ENCODE measurements at places on chromosomes 1 and 21.

DNA sequence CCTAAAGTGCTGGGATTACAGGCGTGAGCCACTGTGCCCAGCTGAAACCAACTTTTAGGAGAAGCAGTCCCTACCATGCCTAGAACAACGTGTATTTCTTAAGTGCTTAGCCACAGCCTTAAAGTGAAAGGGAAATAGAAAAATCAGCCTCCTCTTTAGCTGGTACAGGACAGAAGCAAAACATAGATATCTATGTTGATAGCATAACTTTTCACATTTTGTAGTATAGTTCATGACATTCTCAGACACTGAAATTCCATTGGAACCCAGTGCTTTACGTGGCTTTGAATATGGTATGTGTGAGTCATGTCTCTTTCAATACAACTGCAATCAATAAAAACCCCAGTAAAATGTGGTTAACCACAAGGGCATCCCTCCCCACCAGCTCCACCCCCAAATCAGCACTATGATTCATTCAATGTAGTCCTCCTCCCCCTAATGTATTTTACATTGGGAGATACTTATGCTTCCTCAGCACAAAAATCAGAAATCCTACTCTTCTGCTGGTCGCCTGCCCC lies 32.1 kb downstream of the TGFB2 start:
- no peak for DNase-seq

DNA sequence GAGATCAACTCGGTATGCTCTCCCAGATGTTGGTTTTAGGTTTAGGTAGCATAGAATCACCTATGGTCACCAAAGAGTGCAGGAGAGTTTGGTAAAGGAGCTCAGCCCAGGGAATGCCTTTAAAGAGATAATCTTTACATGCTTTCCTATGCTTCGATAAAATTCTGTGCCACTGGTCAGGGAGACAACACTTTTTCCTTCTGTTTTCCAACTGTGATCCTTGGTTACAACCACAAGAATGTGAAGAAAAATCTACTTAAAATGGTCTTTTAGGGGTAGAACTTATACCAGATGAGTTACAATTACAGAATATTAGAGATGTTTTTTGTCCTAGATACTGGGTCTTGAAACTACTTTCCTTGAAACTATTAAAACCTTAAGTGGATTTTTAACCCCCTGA lies 895.6 kb downstream of the TTLL7 start:
- DNase-seq, result no peak

- DNase-seq, result no peak
Measured at GRCh38 chr1:1479547-1480487, 8.3 kb downstream of the ATAD3B start.

GRCh38 chr1:104807590-104807989 lies 1057.9 kb downstream of the AMY1C start:
- no peak for DNase-seq

GRCh38 chr1:58293388-58293787 lies 253.1 kb downstream of the OMA1 start:
- DNase-seq, result no peak

DNA sequence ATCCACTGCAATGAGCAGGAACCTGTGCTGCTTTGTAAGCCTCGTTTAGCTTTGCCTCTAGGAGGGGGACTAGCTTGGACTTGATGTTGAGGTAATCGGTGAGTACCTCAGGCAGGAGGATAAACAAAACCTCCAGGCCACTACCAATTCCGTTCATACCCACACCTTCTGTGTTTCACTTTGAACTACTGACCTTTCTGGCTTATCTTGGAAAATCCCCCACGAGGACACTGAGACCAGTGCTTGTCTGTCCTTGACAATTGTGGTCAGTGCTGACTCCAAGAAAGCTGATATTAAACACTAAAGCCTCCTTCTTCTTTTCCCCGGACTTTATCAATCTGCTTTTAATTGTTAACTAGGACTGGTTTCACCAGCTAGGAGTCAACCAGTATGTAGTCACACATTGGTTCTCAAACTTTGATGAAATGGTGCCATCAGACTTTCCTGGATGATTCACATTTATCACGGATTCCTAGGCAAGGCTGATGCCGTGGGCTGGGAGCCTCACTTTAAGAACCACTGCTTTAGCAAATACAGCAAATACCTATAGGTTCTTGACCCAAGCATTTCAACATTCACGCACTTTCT lies 52.7 kb downstream of the TGFB2 start:
- DNase-seq, result no peak

DNA sequence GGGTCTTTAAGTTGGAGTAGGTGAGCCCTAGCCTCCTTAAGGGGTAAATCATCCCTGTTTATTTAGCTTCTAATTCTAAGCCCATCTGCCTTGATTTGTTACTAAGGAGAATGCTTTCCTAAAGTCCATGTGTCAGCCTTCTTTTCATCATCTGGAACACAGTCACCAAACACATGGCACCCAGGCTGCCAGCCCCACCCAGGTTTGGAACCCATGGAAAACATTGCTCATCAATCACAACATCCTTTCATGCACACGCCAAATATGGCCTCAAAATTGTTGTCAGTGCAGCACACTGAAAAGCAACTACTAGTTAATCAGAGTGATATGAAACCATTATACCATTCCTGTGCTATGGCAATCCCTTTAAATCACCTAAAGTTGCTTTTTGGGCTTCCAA lies 386.7 kb upstream of the ESRRG start:
- DNase-seq, result no peak

DNA sequence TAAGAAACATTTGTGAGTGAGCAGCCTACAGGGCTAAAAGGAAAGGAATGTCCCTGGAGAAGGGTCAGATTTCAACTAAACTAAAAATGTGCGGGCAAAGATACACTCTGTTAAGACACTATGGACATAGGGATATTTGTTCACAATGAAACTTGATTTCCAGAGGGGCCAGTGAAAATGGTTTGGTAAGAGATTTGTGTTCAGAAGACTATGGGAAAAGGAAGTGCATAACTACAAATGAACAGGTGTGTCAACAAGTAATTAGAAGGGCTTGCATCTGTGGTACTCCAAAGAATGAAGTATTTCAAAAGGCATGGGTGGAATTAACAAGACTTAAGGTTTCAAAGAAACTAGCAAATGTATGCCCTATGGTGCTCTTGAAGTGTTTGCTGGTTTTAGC lies 60.4 kb downstream of the NME7 start:
- no peak for DNase-seq

- DNase-seq, result no peak
Measured at GRCh38 chr1:219039682-219040154, 134.0 kb upstream of the LYPLAL1 start.

DNA sequence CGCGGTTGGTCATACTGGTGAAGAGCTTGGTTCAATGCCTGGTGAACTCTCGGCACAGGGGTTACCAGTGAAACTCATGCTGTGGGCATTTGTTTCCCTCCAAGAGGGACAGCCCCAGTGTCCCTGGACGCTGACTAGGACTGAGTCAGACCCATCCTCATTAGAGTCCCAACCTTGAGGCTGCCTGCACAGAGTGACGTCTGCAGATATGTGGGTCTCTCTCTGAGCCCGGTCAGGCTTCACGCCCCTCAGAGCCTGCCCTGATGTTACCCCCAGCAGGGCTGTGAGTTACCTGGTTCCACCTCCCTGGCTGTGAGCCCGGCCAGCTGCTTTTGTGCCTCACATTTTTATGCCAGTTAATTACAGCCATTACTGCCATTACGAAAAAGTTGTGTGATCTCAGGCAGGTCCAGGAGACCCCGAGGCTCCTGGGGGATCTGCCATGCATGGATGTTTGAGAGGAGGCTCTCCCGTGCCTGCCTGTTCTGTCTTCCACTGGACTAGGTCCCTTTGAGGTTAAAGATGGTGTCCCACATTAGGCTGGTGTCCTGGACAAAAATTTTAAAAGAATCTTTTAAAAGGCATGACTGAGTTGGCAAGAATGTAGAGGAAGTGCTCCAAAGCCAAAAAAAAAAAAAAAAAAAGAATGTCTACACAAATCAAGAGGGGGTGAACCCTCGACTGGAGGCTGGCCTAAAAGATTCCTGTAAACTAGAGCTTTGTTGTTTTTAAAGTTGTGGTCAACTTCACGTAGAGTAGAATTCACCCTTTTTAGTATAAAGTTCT lies 36.6 kb upstream of the PADI1 start:
- no peak for DNase-seq

DNA sequence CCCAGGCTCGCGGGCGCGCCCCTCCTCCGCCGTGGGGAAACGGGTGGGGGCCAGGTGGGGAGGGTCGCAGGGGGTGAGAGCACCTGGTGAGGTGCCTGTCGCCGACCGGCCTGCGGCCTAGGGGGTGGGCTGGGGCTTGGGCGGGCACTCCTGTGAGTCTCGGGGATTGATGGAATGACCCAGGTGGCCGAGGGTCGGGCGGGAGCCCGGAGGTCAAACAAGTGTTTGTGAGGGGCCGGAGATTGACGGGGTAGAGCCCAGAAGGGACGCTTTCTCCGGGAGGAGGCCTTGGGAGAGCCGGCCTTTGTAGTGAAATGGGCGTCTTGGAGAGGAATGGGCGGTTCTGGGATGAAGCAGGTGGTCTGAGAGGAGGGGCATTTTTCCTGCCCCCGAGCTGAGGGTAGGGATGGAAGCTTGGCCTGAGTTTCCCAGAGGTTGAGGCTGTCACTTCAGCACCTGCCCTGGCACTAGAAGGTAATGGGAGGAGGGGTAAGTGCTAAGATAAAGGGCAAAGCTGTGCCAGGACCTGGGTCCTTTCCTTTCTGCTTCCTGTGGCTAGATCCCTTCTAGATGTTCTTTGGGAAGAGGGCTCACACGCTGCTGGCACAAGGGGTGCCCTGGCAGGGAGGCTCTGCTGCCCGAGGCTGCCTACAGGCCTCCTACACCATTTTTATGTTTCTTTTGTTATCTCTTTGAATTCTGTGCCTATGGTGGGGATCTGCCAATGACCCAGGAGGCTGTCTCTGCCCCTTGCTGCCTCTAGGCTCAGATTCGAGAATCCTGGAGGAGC lies 56.1 kb downstream of the NDUFS5 start:
- DNase-seq, result no peak

DNA sequence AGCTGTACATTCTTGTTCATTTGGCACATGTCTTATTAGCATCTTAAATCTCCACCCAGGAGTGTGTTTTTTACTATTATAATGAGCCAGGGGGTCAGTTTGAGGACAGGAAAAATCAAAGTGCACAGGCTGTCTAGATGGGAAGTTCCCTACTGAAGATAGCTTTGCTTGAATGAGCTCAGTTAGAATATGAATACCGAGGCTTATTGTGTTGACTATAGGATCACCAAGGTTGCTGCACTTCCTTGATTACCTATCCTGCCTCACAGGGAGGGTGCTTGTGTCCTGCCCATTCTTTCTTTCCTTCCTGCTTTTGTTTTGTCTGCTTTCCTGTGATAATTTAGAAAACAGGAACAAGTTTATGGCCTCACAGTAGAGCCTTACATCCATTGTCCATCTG lies 16.3 kb downstream of the PHGDH start:
- no peak for DNase-seq

GRCh38 chr1:16248603-16249516 lies 11.9 kb upstream of the CPLANE2 start:
- DNase-seq, result peak; percentile 76

DNA sequence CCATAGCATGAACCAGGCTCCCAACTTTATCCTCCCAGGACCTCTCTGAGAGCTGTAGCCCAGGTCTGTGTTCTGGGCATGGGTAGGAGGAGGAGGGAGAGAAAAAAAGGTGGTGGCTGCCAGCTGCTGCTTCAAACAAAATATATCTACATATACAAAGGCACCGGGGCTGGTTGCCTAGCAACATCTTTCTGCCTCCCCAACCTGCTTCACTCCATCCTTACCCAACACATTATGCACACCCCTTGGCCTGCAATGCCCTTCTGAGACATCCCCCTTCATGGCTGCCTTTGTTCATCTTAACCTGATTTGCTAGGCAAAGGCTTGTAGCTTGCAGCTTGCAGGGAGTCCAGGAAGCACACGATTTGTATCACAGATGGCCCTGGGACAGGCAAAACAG lies 27.2 kb upstream of the ATP1A1 start:
- no peak for DNase-seq

DNA sequence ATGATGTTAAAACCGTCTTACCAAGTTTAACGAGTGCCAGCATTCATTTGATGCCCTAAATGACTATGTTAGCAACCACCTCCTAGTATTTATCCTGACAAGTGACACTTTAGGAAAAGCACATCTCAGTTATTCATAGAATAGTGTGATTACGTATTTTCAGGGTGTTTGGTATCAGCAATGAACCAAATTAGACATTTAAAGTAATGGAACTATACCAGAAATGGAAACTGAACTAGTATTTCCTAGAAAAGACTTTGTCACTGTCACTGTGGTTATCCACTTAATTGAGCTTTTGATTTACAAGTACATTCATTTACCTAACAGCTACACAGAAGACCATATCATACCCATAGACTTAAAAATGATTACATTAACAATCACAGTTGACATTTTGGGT lies 3.6 kb upstream of the IL12RB2 start:
- no peak for DNase-seq

- no peak for DNase-seq
Measured at GRCh38 chr21:35142036-35142815, 93.1 kb upstream of the RUNX1 start.

- no peak for DNase-seq
Measured at GRCh38 chr1:204113896-204114295, 37.9 kb downstream of the ETNK2 start.

DNA sequence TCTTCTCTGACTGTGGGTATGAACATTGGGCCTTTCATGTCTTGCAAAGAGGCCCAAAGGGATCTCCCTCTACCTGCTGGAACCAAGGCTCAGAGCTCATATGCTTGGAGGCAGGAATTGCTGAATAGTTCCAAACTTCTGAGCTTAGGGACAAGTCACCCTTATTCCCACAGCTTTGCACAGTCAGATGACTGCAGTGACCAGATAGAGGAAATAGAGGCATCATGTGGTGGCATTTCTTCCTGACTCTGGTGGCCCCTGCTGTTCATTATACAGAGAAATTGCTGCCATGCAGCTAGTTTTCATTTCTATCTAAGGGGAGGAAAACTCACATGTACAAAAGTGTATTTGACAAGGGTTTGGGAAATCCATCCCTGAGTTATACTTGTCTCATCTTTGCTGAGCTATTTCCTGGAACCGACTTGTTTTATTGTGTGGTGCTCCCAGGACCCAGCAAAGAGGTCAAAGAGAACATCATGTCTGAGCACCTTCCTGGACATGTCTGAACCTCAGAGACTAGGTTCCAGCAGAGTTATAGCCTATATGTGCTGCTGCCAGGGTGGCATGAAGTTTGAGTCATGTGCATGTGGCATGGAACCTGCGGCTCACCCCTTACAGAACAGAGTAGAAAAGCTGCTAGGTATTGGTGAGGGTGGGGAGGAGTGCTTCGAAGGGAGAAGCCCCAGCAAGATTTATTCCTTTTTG lies 131.2 kb downstream of the PIK3R3 start:
- DNase-seq, result no peak

DNA sequence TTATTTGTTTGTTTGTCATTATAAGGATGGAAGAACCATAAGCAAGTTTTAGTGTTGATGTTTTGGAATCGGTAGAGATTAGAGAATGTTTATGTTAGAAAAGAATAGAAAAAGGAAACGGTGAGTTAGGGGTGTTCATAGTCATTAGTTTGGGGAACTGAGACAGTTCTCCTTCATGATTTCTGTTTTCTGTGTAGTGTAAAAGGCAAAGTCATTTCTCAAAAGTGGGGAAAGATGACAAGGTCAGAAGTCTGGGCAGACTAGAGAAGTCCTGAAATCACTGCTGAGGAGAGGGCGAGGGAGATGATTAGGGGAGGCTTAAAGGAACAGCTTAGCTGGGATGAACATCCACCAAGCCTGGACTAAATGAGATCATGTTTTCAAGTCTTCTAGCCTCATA lies 498.9 kb downstream of the TTLL7 start:
- no peak for DNase-seq
